Activated naive CD8-positive, alpha-beta T cell treated with anti-CD3 and anti-CD28 coated beads, Interleukin-2, amount 10 ng/mL, durations not matched to agents 7 days and 5 days (primary cell): ENCODE measurements at places on chromosomes 12 and 14.

DNA sequence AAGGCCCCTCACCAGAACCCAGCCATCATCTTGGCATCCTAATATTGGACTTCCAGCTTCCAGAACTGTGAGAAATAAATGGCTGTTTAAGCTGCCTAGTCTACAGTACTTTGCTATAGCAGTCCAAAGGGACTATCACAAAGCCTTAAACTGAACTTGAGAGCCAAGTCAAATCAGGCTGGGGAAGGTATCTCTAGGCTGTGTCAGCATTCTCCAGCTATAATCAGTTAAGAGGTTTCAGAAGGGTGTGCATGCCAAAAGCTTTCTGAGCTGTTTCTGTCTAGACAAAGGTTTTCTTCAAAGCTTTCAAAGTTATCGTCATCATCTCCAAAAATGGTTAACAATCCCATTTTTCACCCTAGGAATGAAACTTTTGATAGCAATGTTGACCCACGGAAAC is 7.6 kb downstream of the ASCL4 start:
- H3K4me1 ChIP-seq, result peaks cover 8% of the 10 kb centered on the region
- no peak overlapping the region for H3K4me3 ChIP-seq
- H3K27me3 ChIP-seq, result peaks cover 44% of the 10 kb centered on the region
- no peak for DNase-seq
- no peak overlapping the region for H3K27ac ChIP-seq

DNA sequence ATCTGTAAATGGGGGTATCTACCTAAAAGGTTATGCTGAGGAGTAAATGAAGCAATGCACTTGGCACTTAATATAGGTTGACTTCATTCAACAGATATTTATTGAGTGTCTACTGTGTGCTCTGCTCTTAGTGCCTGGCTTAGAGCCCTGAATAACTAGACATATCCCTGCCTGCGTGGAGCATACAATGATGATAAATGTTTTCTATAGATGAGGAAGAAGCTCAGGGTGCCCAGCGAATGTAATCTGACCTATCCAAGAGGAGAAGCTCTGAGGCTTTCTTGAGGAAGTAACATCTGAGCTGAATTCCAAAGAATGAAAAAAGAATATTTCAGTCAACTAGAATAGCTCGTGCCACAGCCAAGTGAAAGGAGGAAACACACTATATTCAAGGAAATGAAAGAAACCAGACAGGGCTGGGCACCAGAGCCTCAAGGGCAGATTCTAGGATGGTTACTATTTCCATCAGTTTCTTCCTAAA is 17.9 kb upstream of the HIGD1C start:
- no peak for DNase-seq
- H3K27ac ChIP-seq, result no peak overlapping the region
- H3K27me3 ChIP-seq, result no peaks in the 10 kb centered on the region
- no peak overlapping the region for H3K4me3 ChIP-seq
- peaks cover 2% of the 10 kb centered on the region for H3K4me1 ChIP-seq

- DNase-seq, result no peak
- no peak overlapping the region for H3K27ac ChIP-seq
- H3K4me1 ChIP-seq, result peaks cover 12% of the 10 kb centered on the region
- no peak overlapping the region for H3K4me3 ChIP-seq
- peaks cover 18% of the 10 kb centered on the region for H3K27me3 ChIP-seq
These were observed 4.6 kb upstream of the CEP128 start for GRCh38 chr14:80946187-80946586.

DNA sequence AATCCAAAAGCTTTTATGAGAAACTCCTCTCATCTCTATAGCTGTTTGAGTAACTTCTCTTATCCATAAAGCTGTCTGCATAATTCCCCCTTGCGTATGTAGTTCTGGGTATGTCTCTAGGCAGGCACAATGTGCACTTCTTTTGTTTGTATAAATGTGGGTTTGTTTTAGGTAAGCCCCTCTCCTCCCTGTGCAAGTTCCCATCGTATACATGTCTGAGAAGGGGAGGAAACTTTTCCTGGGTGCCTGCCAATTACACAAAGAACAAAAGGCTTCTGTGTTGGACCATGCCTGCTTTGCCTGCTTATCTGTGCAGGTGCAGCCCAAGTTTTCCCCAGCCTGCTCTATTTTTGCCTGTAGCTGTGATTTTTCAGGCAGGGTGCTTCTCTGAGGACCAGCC is 96.7 kb downstream of the CCER1 start:
- H3K36me3 ChIP-seq, result no peaks in the 10 kb centered on the region
- H3K4me3 ChIP-seq, result no peak overlapping the region
- peaks cover 6% of the 10 kb centered on the region for H3K27me3 ChIP-seq
- no peak overlapping the region for H3K27ac ChIP-seq
- H3K4me1 ChIP-seq, result no peaks in the 10 kb centered on the region

DNA sequence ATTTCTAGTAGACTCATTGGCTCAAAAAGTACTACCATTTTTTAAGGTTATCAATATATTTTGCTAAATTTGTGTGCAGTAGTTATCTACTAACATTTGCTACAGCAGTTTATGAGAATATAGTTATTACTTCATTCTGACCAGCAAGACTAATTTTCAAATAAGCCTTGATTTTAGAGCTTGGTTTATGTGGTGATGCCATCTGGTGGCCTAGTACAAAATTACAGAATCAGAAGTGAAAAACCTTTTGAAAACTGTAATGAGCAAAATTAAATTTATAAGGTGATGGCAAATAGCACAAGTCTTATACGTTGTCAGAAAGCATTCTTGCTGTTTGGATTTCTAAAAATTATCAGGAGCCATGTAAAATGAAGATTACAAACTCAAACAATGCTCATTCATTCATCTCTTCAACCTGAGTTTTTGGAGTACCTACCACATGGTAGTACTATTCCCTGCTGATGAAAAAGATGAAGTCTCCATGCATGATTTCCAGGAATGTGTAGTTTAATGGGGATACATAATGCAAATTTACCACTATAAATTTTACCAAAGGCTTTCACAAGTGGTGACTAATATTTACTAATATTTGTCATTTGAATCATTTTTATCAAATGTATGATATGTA is 51.0 kb downstream of the MAGOHB start:
- H3K27ac ChIP-seq, result peak overlapping the region; percentile 19
- H3K4me1 ChIP-seq, result peaks cover 62% of the 10 kb centered on the region
- H3K4me3 ChIP-seq, result peak overlapping the region; percentile 23
- H3K36me3 ChIP-seq, result peaks cover 53% of the 10 kb centered on the region
- DNase-seq, result no peak

DNA sequence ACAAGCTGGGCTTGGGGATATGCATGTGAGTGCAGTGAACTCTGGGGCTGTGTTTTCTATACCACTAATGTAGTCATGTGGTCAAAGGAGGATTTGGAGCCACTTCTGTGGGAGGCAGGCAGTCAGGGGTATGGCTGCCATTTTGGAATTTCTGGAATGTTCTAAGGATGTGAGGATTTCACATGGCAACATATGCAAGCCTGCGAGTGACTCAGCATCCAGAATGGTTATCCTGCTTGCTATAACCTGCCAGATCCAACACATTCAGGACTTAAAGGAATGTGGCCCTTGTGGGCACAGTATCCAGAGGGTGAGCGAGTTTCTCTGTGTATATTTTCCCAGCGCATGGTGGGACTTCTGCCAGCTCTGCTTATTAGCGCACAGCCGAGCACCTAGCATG is 249.2 kb upstream of the PWP1 start:
- H3K4me1 ChIP-seq, result peaks cover 29% of the 10 kb centered on the region
- H3K36me3 ChIP-seq, result peaks cover 13% of the 10 kb centered on the region
- H3K27me3 ChIP-seq, result no peaks in the 10 kb centered on the region
- H3K27ac ChIP-seq, result no peak overlapping the region

DNA sequence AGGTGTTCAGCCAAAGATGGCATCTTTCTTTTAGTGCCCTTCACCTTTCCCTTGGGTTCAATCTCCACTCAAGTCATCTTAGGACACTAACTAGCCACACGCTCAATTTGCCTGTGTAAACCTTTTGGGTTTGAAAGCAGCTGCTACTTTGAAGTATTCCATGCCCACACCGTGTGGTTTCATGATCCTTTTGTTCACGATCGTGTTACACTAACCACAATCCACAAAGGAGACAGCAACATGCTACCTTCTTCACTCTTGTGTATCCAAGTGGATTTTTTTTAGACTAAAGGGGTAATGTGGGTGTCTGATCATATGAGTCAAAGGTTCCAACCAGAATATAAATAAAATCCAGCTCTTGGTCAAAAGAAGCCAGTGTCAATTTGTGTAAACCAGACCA is 122.7 kb upstream of the FAR2 start:
- peaks cover 5% of the 10 kb centered on the region for H3K27me3 ChIP-seq
- H3K36me3 ChIP-seq, result no peaks in the 10 kb centered on the region
- DNase-seq, result no peak
- peaks cover 8% of the 10 kb centered on the region for H3K4me1 ChIP-seq
- no peak overlapping the region for H3K4me3 ChIP-seq

GRCh38 chr12:128133321-128134073 is 133.5 kb upstream of the TMEM132C start:
- no peak overlapping the region for H3K27ac ChIP-seq
- H3K27me3 ChIP-seq, result no peaks in the 10 kb centered on the region
- H3K36me3 ChIP-seq, result no peaks in the 10 kb centered on the region
- DNase-seq, result no peak
- no peak overlapping the region for H3K4me3 ChIP-seq
- no peaks in the 10 kb centered on the region for H3K4me1 ChIP-seq

GRCh38 chr14:104985675-104986486 is at the start of gene CLBA1:
TSS of gene CLBA1 (plus strand) at chr14:104985788. CDS start at chr14:104986432, 644 bp downstream.
- peak; percentile 93 for DNase-seq
- H3K27me3 ChIP-seq, result peaks cover 2% of the 10 kb centered on the region
- peak within 1 kb of the TSS; percentile 82 for H3K27ac ChIP-seq
- no peaks in the 10 kb centered on the region for H3K4me1 ChIP-seq

GRCh38 chr14:93535537-93535936 is 104.8 kb downstream of the UNC79 start:
- H3K4me3 ChIP-seq, result no peak overlapping the region
- H3K27ac ChIP-seq, result no peak overlapping the region
- H3K4me1 ChIP-seq, result no peaks in the 10 kb centered on the region
- no peaks in the 10 kb centered on the region for H3K36me3 ChIP-seq
- H3K27me3 ChIP-seq, result peaks cover 14% of the 10 kb centered on the region

DNA sequence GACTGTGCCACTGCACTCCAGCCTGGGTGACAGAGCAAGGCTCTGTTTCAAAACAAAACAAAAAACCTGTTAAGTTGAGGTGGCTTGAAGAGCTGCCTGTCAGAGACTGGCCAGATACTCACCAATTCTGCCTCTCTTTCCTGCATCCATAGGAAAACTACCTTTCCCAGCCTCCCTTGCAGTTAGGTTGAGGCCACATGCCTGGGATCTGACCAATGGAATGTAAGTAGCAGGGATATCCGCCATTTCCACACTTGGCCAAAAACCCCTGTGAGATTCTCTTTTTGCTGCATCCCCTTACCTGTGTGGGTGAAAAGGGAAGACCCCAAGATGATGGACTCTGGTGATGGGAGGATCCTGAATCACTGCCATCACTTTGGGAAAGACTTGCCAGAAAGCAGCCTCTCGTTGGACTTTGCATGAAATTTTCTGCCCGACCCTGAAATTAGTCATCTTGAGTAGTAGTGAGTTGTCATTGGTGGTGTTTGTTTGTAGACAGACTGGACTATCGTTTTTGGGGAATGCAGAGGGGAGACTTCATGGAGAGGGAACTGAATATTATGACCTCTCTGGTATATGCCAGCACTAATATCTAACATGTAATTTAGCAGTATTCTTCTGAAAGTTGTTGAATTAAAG is 14.0 kb downstream of the GPR68 start:
- DNase-seq, result no peak
- peak overlapping the region; percentile 80 for H3K4me3 ChIP-seq
- H3K27ac ChIP-seq, result peak overlapping the region; percentile 97

GRCh38 chr14:75170772-75171171 is 5.6 kb downstream of the TMED10 start:
- H3K4me1 ChIP-seq, result peaks cover 35% of the 10 kb centered on the region
- H3K4me3 ChIP-seq, result no peak overlapping the region
- H3K27me3 ChIP-seq, result no peaks in the 10 kb centered on the region
- no peak for DNase-seq
- no peak overlapping the region for H3K27ac ChIP-seq
- H3K36me3 ChIP-seq, result peaks cover 16% of the 10 kb centered on the region

DNA sequence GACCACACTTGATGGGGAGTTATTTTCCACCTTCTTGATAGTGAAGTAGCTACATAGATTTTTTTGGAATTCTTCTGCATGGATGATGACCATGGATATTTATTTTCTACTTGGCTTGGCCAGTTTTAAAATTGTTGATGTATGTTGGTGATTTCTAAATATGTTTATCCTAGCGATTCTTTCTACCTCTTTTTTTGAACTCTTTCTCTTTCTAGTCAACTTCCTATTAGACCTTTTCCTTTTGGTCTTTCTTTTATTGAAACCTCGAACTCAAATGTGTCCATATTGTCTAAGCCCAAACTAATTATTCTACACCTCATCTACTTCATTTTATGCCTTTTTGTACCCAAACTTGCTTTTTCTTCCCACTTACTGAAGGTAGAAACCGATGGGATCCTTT is 37.0 kb downstream of the CCDC91 start:
- no peak overlapping the region for H3K4me3 ChIP-seq
- DNase-seq, result no peak
- no peak overlapping the region for H3K27ac ChIP-seq
- H3K36me3 ChIP-seq, result peaks cover 28% of the 10 kb centered on the region

GRCh38 chr14:96624661-96625425 is 122.7 kb downstream of the PAPOLA start:
- no peaks in the 10 kb centered on the region for H3K4me1 ChIP-seq
- H3K27me3 ChIP-seq, result peaks cover 3% of the 10 kb centered on the region
- no peak for DNase-seq
- H3K4me3 ChIP-seq, result no peak overlapping the region
- H3K27ac ChIP-seq, result no peak overlapping the region
- H3K36me3 ChIP-seq, result no peaks in the 10 kb centered on the region

DNA sequence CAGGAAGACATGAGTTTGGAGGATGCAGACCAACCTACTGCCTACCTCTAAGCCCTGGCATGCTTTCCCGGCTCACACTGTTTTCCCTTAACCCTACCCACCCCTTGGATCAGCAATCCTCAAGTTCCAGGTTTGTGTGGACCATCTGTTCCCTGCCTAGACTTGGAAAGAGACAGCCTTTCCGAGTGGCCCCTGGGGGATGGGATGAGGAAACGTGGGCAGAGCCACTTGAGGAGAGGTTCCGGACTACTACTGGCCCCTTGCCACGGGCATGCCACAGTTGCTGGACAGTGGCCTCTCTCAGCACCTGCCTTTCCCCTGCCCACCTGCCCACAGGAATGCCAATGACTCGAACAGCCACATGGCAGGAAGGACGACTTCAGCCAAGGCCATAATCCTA is 135.9 kb downstream of the SLC15A4 start:
- H3K36me3 ChIP-seq, result no peaks in the 10 kb centered on the region
- no peaks in the 10 kb centered on the region for H3K4me1 ChIP-seq
- H3K27ac ChIP-seq, result no peak overlapping the region
- H3K27me3 ChIP-seq, result no peaks in the 10 kb centered on the region
- DNase-seq, result no peak

- peaks cover 25% of the 10 kb centered on the region for H3K27me3 ChIP-seq
- H3K4me3 ChIP-seq, result peak overlapping the region; percentile 17
- peaks cover 26% of the 10 kb centered on the region for H3K36me3 ChIP-seq
- DNase-seq, result no peak
These were observed 87.0 kb downstream of the GALNT8 start for GRCh38 chr12:4807116-4807783.

DNA sequence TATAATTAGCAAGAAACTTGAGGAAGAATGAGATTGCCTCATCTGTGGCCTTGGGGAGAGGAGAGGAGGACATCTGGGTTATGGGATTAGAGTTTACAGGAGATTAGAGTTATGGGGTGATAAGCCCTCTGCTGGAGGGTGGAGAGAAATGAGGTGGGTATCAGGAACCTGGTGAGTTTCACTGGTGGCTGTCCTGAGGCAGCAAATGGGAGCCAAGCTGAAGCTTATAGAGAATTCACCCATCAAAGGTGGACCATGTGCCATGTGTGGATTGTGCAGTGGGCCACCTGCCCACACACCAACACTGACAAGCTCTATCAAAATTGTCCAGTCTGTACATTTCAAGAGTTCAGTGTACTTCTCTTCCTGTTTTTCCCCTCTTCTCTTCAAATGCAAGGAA is 135.3 kb downstream of the AEBP2 start:
- H3K4me3 ChIP-seq, result no peak overlapping the region
- H3K27me3 ChIP-seq, result no peaks in the 10 kb centered on the region
- H3K36me3 ChIP-seq, result peaks cover 4% of the 10 kb centered on the region
- DNase-seq, result no peak
